ENCODE measurements at places on chromosomes 4 and X.

- no peak for DNase-seq
These were observed 401.8 kb upstream of the RPS6KA3 start for GRCh38 chrX:20668550-20668949.

- DNase-seq = no peak
These were observed 129.0 kb downstream of the PPP3CA start for GRCh38 chr4:101218346-101218745.

- DNase-seq = no peak
These were observed 147.5 kb upstream of the PITX2 start for GRCh38 chr4:110770353-110770752.

GRCh38 chr4:34289962-34290361 lies 1954.4 kb downstream of the ARAP2 start:
- DNase-seq = no peak

DNA sequence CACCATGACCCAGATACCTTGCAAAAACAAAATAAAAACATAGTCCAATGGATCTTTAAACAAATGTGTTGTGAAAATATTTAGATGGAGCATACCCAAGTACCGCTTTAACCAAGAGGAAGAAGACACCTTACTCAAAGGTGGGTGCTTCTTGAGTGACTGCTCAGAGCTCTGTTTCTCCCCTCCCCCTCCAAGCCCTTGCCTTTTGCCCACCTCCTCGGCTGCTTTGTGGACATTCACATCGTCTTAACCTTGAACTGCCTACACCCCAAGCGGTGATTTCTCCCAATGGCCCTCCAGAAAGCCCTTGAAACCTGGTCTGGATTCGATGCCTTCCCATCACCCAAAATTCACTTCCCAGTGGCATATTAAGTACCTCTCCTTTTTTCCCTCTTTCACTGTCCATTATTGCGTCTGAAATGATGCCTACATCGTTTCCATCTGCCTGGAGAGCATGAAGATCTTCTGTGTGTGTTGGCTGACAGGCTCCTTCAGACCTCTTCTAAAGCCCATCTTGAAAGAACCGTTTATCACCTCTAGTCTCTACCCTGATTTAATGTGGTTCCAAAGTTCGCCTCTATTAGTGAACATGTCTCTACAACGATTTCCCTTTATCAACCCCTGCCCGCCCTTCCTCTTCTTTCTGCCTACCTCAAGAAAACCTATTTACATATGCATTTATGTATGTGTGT lies 968 bp downstream of the GPRIN3 start:
- DNase-seq = no peak

GRCh38 chr4:187632260-187632995 lies 363.1 kb upstream of the ZFP42 start:
- no peak for DNase-seq

DNA sequence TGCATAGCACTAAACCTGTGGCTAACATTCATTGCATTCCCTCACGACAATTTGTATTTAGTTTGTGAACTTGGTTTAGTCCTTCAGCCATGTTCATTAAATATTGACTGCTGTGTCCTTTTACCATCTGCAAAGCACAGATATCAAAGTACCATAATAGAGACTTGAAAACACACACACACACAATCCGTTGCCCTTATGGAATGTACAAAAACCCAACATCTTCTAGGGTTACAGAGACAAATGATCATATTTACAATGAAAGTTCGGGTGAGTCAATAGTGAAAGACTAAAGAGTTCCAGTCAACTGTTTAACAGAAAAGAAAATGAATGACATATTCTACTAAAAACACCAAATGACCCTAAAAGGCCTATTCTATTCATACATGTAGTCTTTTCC lies 50.8 kb upstream of the TXK start:
- DNase-seq = no peak

GRCh38 chr4:111404673-111405072 lies 740.6 kb upstream of the FAM241A start:
- no peak for DNase-seq

GRCh38 chr4:187475901-187476300 lies 519.7 kb upstream of the ZFP42 start:
- no peak for DNase-seq

DNA sequence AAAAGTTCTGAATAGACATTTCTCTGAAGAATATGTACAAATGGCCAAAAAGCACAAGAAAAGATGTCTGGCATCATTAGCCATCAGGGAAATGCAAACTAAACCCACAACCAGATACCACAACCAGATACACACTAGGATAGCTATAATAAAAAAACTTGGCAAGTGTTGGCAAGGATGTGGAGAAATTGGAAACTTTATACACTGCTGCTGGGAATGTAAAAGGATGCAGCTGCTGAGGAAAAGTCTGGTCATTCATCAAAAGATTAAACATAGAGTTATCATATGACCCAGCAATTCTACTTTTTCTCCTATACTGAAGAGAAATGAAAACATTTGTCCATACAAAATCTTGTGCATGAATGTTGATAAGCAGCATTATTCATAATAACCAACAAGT lies 92.3 kb downstream of the UCHL1 start:
- DNase-seq = no peak

DNA sequence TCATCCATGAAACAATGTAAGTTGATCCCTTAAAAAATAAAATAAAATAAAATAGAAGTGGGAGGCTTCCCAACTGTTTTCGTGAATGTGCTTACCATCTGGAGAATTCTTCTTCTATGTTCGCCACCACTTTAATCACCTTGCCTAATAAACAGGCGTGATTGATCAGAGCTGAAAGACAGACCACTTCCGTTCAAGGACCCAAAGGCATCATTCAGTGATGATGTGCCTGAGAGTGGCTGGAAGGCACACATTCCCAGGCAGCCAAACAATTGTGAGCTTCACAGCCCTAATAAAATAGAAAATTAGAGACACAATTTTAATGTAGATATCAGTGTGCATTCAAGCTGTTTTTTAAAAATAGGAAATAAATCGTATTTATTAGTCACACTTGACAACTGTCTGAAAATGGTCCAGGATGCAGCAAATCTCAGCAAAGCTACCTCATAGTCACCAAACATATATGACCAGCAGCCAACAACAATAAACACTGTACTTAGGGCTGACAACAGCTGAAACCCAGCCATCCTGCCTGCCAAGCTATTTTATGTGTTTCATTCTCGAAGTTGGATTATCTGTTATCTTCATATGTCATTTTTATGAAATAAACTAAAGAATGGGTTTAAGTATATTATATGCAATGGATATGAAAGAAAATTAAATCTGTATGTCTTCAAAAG lies 163.2 kb upstream of the FAM9B start:
- no peak for DNase-seq

DNA sequence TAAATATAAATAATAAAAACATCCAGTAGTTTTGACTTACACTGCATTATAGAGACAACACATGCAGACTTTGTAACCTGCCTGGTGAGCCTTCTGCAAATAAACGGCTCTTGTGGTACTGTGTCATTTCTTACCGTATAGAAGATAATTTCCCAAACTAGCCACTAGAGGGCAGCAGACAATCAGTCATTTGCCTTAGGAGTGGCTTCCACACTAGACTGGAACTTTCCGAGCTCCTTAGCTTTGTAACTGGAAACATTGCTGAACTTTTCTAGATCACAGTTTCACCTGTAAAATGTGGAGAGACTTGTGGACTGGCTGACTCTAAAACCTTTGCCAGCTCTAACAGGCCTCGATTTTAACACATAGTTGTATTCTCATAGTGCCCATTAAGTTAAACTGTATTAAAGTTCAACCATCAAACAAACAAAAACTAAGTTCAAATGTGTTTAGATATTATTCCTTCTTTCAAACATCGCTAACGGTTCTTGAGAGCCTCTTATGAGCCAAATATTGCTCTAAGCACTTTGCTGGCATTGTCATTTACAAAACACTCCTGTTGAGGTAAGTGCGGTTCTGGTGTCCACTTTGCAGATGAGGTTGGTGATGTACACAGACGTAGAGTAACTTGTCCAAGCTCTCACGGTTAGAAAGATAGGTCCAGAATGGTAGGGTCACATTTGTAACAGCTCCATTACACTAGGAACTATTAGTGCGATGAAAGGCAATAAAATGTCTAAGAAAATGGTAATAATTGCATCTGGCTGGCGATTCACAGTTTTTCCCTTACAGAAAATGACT lies 345.5 kb downstream of the ANK2 start:
- DNase-seq = no peak

- peak; percentile 40 for DNase-seq
These were observed 895 bp downstream of the ADGRL3 start for GRCh38 chr4:61200916-61201526.

GRCh38 chrX:67545893-67546495 lies 2.2 kb downstream of the AR start:
- DNase-seq = peak; percentile 60

DNA sequence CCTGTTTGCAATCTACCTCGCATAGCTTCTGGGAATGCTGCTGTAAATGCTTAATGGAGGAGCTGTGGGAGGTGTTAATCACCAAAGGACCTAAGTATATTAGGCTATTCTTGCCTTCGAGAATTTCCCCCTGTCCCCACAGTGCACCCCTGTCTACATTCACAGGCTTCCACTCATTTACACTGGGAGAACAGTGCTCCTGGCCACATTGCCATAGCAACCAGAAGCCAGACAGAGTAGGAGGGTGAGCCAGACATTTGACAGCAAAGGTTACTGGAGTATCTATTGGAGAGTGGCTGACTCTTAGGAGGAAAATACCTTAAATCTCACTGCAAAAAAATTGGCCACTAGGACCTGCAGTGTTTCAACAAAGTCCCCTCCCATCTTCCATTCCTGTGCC lies 185.9 kb upstream of the PBDC1 start:
- DNase-seq = no peak

GRCh38 chrX:74280759-74281158 lies 23.2 kb upstream of the ZCCHC13 start:
- DNase-seq = no peak

- no peak for DNase-seq
These were observed 6.0 kb downstream of the PALLD start for GRCh38 chr4:168502861-168503260.

DNA sequence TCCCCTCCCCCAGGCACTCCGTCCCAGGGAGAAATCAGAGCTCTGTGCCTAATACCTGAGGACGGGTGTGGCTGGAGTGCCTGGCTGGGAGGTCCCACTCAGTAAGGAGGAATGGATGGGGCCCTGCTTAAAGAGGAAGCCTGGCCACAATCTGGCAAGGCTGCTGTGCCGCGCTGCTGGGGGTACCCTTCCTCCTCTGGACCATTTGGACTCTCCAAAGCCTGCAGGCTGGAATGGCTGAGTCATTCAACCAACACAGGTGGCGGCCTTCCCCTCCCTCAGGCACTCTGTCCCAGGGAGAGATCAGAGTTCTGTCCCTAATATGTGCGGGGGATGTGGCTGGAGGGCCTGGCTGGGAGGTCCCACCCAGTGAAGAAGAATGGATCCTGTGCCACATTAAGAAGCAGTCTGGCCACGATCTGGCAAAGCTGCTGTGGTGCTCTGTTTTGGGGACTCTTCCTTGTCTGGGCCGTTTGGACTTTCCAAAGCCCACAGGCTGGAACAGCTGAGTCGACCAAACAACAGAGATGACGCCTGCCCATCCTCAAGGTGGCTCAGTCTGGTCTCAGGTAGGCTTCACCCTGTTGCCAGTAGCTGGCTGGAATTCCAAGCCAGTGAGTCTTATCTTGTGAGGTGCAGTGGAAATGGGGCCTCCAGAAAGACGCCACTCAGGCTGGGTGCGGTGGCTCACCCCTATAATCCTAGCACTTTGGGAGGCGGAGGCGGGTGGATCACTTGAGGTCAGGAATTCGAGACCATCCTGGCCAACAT lies 127.3 kb upstream of the HUWE1 start:
- DNase-seq = no peak

GRCh38 chr4:75494563-75494962 lies 19.6 kb downstream of the RCHY1 start:
- DNase-seq = no peak

DNA sequence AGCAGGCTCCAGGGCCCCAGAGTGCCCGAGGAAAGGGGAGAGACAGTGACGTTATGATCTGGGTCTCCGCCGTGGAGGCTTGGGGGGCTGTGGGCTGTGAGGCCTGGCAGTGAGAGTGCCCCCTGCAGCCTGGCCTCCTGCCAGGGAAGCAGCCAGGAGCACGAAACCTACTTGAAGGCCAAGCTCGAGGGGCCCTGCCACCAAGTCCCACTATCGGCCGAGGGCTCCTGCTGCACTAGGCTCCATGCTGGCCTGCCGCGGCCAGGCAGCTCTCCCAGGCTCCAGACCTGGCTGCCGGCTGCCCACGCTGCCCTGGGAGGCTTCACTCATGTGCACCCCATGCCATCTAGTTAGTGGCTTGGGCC lies 18.7 kb downstream of the FLNA start:
- DNase-seq = no peak

DNA sequence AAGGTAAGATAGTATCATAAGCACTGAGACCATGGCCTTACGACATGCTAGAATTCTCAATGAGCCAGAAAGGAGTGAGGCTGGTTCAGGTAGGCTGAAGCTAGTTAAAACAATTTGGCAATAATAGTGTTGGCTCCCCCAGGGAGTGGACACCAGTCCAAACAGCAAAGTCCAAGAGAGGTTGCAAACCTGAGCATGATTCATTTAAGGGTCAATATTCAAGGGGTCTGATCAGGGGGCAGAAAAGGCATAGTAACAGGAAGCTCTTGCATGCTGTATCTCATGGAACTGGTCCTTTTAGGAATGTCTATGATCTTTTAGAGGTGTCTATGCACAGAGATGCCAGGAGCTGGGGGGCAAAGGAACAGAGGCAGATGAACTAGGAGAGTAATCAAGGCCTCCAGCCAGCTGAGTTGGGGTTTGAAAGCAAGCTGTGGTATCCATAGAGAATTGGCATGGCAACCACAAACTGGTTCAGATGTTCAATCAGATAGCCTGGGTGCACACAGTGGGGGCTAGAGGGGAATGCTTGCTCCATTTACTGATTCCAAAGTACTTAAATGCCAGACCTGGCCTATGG lies 5.1 kb downstream of the GJB1 start:
- no peak for DNase-seq

DNA sequence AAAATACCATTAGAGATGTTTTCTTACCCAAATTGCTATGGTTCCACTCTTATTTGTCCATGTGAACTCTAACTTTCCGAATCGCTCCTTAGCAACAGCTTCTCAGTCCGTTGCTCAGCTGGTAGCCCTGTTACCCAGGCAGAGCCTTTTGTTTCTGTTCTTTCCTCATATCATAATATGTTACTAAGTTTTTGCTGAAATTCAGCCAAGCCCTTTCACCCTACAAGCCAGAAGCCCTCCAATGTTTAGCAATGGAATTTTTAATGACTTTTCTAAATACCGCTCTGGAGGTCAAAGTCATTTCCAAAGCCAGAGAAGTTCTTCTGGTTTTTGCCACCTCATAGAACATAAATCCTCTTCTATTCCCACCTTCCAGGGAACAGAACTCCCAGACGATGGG lies 1029.5 kb downstream of the C4orf33 start:
- DNase-seq = no peak

- DNase-seq = peak; percentile 78
These were observed at the start of gene TRAM1L1 for GRCh38 chr4:117084866-117085701. TSS of gene TRAM1L1 (minus strand) at chr4:117085576. CDS start at chr4:117085393, 183 bp downstream.
